ENCODE measurements at places on chromosomes 11 and 22.

- H3K27me3 ChIP-seq = no peaks in the 10 kb centered on the region
- DNase-seq = no peak
- H3K36me3 ChIP-seq = no peaks in the 10 kb centered on the region
- H3K27ac ChIP-seq = no peak overlapping the region
- no peak overlapping the region for H3K4me3 ChIP-seq
Observed at GRCh38 chr11:82701847-82702520, 31.7 kb downstream of the FAM181B start.

DNA sequence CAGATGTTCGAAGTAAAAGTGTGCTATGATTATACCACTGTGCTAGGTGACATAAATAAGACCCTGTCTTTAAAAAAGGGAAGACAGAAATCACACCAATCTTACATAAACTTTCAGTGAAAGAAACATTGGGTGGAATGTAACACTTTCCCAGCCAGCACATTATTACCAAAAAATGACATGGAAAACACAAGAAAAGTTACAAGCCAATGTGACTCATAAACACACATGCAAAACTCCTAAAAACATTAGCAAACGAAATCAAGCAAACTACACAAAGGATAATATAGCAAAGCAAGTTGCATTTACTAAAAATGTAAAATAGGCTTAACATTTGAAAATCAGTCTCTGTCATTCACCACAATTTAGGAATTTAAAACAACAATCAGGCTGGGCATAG, 47.0 kb downstream of the SBF2 start:
- H3K36me3 ChIP-seq = no peaks in the 10 kb centered on the region
- H3K27ac ChIP-seq = no peak overlapping the region
- H3K4me3 ChIP-seq = no peak overlapping the region
- H3K4me1 ChIP-seq = peaks cover 8% of the 10 kb centered on the region
- no peak for DNase-seq

- DNase-seq = no peak
- no peaks in the 10 kb centered on the region for H3K4me1 ChIP-seq
- no peak overlapping the region for H3K27ac ChIP-seq
- no peak overlapping the region for H3K4me3 ChIP-seq
Observed at GRCh38 chr11:3609416-3610265, 32.2 kb downstream of the ART5 start.

- H3K4me3 ChIP-seq = no peak overlapping the region
- no peaks in the 10 kb centered on the region for H3K4me1 ChIP-seq
- DNase-seq = no peak
- H3K27me3 ChIP-seq = no peaks in the 10 kb centered on the region
- H3K36me3 ChIP-seq = no peaks in the 10 kb centered on the region
Observed at GRCh38 chr11:7540830-7541555, 27.2 kb downstream of the PPFIBP2 start.

- peaks cover 8% of the 10 kb centered on the region for H3K4me1 ChIP-seq
- H3K4me3 ChIP-seq = no peak overlapping the region
- no peak for DNase-seq
- H3K36me3 ChIP-seq = no peaks in the 10 kb centered on the region
- no peaks in the 10 kb centered on the region for H3K27me3 ChIP-seq
- H3K27ac ChIP-seq = no peak overlapping the region
Observed at GRCh38 chr11:86570451-86570850, 102.0 kb downstream of the ME3 start.

Data from sigmoid colon (tissue), 7 donors.